ENCODE measurements at places on chromosomes 6 and 20.

DNA sequence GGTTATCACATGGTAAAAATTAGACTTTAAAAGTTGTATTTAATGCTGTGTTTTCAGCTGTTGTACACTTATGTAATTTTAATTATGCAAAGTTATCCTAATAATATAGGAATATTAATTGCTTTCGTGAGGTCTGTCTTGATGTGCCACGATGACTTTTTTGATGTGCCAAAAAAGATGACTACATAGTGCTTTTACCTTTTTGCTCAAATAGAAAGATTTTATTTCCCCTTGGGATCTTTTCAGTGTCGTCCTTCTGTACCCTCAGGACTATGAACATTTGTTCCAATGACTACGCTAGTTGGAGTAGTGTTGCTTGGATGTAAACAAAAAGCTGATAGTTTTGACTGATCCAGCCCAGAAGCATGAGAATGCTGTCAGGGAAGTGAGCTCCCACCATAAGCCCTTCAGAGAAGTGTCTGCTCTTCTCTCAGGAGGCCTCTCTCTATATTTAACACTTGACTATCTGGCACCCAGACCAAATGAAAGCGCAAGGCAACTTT, 1.2 kb upstream of the CD164 start:
- no peak for DNase-seq

- no peak for DNase-seq
Observed at GRCh38 chr6:40714143-40714542, 127.0 kb upstream of the LRFN2 start.

DNA sequence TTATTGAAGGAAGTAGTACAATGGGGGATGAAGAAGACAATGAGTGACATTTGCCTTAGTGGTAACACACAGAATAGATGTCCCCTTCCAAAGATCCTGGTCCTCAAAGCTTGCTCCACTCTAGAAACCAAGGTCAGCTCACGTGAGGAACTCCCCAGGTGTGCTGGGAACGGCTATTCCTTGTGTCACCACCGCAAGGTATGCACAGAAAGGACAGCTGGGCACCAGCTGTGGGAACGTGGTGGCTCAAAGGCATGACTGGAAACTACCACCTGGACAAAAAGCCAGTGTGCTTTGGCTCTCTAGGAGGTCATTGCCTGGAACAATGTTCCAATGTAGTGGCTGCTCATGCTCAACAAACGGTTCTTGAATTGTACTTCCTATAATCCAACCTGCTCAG, 94.0 kb downstream of the SLC22A3 start:
- DNase-seq = no peak

GRCh38 chr6:27126046-27126814, 121.3 kb upstream of the PRSS16 start:
- no peak for DNase-seq

DNA sequence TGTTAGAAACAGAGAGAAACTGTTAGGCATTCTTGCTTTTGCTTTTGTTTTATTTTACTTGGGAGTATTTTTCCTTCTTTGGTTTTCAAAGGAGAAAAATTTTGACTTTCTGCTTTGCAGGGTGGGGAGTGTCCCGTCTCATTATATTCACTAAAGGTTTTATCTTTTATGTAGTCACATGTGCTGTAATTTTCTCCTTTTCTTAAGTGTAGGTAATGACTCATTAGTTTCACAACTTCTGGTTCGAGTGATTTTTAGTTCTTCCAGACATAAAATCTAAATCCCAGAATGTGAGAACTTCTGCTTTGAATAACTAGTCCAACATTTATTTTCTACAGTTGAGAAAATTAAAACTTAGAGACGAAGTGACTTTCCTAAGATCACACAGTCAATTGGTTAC, 37.7 kb downstream of the ADGRF1 start:
- no peak for DNase-seq

Data from stimulated activated naive CD8-positive, alpha-beta T cell treated with anti-CD3 and anti-CD28 coated beads, Interleukin-15, Interleukin-2, amounts not matched to agents 100 U/mL and 50 U/mL, for 24 hours (primary cell).